ENCODE measurements at places on chromosomes 2 and 18. TPM values are rescaled to one million over a fixed set of nuclear protein-coding genes. Genes with fewer than 3 reads are reported as not detected.

DNA sequence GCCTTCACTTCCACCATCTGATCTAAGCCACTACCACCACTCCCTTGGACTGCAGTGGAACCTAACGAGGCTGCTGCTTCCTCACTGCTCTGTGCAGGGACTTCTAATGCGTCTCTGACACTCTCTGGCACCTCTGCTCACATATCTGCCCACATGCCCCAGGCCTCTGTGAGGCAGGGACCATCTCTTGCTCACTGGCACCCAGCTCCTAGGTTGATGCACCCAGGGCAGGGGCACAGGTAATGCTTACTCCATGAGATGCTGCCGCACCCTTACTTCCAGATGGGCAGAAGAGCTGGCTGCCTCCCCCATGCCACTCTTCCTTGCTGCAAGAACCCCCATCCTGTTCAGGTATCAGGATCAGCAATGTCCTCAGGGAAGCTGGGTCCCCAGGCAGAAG is 294.0 kb upstream of the HS6ST1 start:
- DNase-seq: no peak
- H3K4me3 ChIP-seq: no peak overlapping the region
- H3K36me3 ChIP-seq: no peaks in the 10 kb centered on the region
- no peak overlapping the region for H3K27ac ChIP-seq
- no peaks in the 10 kb centered on the region for H3K27me3 ChIP-seq

Gene C2orf66
- 0.25 TPM for polyA plus RNA-seq

Gene NEUROD1
- not detected for polyA plus RNA-seq

Gene BUB1
- polyA plus RNA-seq: 13.0 TPM

- no peaks in the 10 kb centered on the region for H3K36me3 ChIP-seq
- H3K27me3 ChIP-seq: no peaks in the 10 kb centered on the region
- DNase-seq: no peak
- 0 out of 2 replicates have a peak, but pooled peaks cover 8% of the 10 kb centered on the region for H3K4me1 ChIP-seq
Observed at GRCh38 chr2:148303161-148303560, 282.3 kb downstream of the MBD5 start.

DNA sequence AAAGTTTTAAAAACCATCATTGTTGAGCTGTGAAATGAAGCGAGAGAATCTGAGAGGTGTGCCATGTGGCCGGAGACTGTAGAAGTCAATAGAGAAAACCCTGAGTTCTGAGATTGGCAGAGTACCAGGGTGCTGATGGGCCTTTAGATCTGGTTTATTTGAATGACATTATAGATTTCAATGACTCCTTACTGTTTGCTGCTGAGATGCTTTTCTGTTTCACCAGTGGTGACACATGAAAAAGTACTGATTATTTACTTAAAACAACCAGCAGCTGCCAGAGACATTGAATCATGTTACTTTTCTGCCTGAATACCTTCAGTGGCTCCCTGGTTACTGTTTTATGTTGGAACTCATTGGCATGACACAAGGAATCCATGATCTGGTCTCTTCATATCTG is 602.7 kb upstream of the ZNF804A start:
- H3K27me3 ChIP-seq: no peaks in the 10 kb centered on the region
- no peak for DNase-seq
- no peak overlapping the region for H3K4me3 ChIP-seq
- H3K27ac ChIP-seq: no peak overlapping the region

DNA sequence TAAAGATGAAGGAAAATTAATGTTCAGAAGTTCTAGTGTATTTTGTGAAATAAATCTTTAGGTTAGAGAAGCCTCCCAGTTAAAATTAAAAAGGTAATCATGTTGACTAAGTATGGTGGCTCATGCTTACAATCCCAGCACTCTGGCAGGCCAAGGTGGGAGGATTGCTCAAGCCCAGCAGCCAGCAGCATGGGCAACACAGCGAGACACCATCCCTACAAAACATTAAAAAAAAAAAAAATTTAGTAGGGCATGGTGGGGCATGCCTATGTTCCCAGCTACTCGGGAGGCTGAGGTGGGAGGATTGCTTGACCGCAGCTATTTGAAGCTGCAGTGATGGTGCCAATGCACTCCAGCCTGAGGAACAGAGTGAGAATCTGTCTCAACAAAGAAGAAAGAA is 17.9 kb downstream of the XPO1 start:
- H3K4me1 ChIP-seq: no peaks in the 10 kb centered on the region
- peaks cover 49% of the 10 kb centered on the region for H3K36me3 ChIP-seq
- DNase-seq: no peak
- H3K27ac ChIP-seq: no peak overlapping the region
- H3K27me3 ChIP-seq: no peaks in the 10 kb centered on the region
- no peak overlapping the region for H3K4me3 ChIP-seq

DNA sequence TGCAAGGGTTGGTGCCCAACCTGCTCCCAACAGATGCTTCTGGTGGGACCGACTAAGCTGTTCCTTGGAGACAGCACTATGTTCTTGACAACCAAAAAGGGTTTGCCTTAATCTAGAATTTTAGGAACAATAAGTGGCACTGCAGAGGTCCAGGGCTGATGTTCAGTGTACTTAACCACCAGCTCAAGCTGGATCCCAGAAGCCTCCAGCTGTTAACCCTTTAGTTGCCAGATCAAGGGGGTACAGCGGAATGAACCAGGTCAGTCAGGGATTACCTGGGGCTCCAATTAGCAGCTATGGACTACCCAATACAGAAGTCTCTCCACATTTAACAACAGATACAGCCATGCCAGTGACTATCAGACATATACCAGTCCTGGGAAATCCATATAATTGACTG is 3.5 kb downstream of the GPR75 start:
- H3K27me3 ChIP-seq: no peaks in the 10 kb centered on the region
- DNase-seq: no peak
- H3K4me1 ChIP-seq: peaks cover 11% of the 10 kb centered on the region
- H3K27ac ChIP-seq: no peak overlapping the region

Gene OTOS
- polyA plus RNA-seq: not detected

DNA sequence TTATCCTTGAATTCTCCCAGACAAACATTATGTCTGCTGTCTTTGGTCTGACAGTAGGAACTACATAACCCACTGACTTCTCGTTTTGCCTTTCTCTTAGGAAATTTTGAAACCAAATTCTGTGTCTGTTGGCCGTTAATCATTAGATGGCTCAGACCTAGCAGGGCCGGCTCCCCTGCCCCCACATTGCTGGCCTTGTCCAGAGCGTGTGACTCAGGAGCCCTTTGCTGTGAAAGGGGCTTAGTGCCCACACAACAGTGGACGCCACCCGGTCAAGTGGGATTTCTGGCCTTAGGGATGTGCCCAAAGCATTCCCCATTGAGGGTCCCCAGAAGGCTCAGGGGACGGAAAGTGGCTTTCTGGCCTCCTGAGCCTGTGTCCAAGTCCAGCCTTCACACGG is 137.5 kb downstream of the CTIF start:
- peak; percentile 47 for DNase-seq
- peaks cover 30% of the 10 kb centered on the region for H3K4me1 ChIP-seq
- H3K4me3 ChIP-seq: no peak overlapping the region
- H3K27me3 ChIP-seq: no peaks in the 10 kb centered on the region
